Brain pericyte (primary cell): ENCODE measurements at places on chromosomes 1 and 21.

GRCh38 chr1:235910357-235911299, 43.9 kb upstream of the LYST start:
- no peak for DNase-seq

GRCh38 chr1:91124989-91125417, 103.2 kb upstream of the ZNF644 start:
- DNase-seq, result no peak

DNA sequence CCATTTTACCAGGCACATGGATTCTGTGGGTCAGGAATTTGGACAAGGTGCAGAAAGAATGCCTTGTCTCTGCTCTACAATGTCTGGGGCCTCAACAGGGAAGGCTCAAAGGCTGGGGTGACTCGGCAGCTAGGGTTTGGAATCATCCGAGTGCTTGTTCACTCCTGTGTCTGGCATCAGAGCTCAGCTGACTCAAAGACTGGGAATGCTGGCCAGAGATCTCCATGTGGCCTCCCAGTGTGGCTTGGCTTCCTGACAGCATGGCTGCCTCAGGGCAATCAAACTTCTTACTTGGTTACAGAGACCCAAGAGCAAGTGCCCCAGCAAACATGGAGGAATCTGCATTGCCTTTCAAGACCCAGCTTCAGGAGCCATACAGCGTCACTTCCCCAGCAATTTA, 110.5 kb downstream of the TOMM20 start:
- no peak for DNase-seq

GRCh38 chr21:36945496-36946138, 20.9 kb downstream of the HLCS start:
- no peak for DNase-seq

DNA sequence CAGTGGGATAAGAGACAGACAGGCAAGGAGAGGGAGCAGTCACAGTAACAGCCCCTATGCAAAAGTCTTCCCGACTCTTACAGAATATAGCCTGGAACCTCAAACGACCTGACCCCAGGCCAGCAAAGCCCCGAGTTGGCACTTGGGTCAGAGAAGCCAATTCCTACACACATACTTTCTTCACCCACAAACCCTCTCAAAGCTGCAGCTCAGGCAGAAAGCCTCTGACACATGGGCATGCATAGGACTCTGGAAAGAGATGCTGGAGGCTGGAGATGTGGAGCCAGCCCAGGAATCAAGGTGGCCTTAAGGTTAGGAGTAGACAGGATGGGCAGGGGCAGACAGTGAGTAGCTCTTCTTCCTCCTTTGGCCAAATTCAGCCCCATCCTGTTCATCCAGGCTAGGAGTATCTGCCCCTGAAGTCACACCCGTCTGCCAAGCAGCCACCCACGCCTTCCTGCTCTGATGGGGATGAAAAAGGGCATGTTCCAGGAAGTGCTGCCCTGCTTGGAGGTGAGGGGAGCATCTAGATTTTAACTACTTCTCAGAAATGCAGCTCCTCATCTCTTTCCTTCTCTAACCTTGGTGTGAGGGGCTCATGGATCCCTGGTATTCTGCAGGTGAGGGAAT, 7.8 kb downstream of the SLC41A1 start:
- no peak for DNase-seq

- DNase-seq, result no peak
Observed at GRCh38 chr1:74431531-74431930, 80.9 kb downstream of the LRRC53 start.

GRCh38 chr1:230216896-230217295, 149.9 kb downstream of the GALNT2 start:
- no peak for DNase-seq

DNA sequence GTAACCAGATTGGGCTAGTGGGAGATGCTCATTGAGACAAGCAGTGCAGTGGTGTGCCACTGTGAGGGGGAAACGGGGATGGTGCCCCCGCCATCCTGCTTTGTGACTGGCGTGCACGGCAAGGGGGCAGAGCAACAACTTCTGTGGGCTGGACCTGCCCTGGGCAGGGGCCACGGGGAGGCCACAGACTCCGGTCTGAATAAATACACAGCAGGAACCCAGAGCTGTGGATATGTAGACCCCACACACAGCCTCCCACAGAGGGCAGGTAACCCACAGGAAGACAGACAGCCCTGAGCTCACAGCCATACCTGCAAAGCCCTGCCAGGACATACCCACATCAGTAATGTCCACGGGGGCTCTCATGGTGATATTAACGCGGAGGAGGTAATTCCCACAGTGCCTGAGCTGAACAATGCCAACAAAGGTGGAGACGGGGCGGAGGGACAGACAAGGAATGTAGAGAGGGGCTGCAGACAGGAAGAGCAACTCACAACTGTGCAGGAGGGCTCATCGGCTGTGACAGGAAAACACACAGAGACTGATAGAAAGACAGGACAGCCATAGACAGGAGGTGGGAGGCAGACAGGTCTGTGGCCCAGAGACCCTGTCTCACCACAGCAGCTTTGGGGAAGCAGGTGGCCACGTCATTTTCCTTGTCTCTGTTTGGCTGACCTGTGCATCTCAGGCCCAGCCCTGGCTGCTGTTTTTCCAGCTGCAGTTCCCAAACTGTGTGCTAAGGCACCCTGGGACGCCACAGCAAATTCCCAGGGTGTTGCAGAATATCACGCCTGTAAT, 4.9 kb upstream of the WNT3A start:
- no peak for DNase-seq

DNA sequence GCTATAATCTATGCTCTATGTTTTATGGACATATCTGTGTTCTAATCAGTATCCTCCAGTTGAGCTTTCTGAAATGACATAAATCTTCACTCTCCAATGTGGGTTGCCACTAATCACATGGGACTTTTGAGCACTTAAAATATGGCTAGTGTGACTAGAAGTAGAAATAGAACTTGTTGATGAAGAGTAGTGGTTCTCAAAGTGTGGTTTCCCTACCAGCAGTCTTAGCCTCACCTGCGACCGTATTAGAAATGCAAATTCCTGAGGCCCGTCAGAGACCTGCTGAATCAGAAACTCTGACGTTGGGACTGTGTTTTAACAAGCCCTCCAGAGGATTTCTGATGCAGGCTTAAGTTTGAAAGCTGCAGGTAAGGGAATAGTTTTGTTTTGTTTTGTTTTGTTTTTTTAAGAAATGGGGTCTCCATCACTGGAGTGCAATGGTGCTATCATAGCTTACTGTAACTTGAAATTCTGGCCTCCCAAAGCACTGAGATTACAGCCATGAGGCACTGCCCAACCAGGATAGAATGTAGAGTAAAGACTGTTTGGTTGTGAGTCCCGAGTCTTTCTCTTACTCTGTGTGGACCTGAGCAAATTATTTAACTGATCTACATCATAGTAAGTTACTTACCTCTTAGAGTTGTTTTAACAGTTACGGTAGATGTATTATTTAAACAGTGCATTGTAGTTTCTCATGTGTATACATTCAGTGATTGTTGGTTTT, 21.7 kb downstream of the GLRX2 start:
- DNase-seq, result no peak

DNA sequence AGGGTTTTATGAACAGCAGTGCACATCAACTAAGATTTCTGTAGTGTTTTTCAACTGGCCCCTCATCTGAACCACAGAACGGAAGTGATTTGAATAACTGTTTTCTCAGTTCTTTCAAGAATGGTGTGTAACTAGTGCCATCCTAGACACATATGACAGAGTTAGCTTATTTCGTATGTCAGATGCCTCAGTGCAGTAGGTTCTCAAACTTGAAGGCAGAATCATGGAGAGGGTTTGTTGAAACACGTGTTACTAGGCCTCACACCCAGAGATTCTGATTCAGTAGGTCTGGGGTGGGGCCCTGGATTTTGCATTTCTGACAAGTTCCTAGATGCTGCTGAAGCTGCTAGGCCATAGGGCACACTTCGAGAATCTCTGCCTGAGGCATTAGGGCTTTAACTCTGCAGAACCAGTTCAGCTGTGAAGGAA, 49.0 kb downstream of the SCCPDH start:
- DNase-seq, result no peak

- DNase-seq, result no peak
Observed at GRCh38 chr1:184442260-184442659, 55.4 kb downstream of the C1orf21 start.

DNA sequence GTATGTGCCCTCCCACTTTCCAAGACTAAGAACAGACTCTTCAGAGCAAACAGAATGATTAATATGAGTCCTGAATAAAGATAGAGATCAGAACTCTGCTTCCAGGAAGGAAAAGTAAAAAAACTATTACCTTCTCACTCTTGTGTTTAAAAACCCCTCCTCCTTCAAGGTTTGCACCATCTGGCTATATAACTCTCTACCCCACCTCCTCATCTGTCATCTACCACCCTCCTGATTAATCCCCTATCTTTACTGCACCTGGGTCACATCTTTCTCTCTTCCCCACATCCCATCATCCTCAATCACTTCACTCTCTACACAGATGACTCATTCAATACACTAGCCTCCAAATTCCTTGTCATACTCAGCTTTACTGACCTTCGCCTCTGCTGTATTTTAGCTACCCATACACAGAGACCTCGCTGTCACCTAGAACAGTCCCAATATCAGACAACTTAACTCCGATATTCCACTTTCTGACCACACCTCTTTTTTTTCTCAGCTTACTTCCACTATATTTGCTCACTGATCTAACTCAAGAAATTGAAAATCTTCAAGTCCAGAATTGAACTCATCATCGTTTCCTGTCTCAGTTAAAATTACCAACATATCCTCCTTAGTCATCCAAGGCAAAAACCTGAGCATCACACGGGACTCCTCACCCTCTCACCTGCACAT, 3.7 kb downstream of the SCMH1 start:
- no peak for DNase-seq

GRCh38 chr1:17355898-17356297, 16.1 kb upstream of the PADI6 start:
- no peak for DNase-seq

DNA sequence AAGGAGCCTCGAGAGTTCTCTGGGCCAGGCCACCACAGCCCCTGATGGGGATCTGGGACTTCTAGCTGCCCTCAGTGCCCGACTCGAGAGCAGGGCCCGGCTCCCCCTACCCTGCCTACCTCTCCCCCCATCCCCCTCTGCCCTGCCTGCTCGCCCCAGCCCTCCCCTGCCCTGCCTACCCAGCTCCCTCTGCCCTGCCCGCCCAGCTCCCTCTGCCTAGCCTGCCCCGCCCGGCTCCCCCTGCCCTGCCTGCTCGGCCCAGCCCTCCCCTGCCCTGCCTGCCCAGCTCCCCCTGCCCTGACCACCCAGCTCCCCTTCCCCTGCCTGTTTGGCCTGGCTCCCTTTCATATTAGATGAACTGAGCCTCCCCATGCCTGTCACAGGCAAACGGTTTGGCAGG, 117.4 kb upstream of the TMEM51 start:
- no peak for DNase-seq

DNA sequence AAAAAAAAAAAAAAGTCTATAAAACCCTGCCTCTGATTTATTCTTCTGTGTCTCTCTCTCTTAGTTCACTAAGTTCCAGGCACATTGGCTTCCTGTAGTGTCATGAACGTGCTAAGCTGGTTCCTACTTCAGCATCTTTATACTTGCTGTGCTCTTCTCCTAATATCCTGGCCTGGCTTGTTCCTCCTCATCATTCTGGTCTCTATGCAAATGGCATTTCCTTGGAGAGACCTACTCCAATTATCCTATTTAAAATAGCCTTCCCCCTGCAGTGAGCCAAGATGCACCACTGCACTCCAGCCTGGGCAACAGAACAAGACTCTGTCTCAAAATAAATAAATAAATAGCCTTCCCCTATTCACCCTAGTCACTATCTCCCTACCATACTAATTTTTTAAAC, 9.7 kb upstream of the CLCC1 start:
- no peak for DNase-seq

DNA sequence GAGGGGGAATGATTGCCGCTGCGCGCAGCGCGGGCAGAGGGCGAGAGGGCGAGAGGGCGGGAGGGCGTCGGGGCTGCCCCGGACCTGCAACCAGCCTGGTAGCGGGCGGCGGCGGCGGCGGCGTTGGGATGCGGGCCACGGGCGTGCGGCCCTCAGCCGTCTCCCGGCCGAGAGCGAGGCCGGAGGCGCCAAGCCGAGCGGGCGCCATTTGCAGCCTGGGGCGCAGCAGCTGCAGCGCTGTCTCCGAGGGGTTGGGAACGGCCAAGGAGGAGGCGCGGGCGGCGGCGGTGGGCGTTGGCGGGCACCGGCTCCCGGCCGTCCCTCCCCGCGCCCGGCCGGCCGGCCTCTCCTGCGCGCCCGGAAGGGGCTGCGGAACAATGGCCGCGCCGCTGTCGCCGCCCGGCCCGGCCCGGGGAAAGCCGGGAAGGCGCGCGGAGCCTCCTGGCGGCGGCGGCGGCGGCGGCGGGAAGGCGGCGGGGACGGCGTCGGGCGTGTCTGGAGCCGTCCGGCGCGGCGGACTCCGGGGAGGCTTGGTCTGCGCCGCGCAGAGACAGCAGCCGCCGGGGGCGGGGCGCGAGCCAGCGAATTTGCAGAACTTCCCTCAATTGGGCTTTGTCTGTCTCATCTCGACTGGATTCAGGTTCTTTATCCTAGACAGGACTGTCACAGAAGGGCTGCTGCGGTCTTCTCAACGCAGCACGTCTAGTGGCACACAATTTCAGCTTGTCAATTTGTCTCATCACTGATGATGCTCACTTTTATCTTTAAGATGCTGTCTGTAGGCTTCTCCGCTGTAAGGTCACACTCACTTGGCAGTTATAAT, 35.7 kb downstream of the ZBTB8B start:
- DNase-seq, result no peak
